ENCODE measurements at places on chromosomes 11 and 22.

DNA sequence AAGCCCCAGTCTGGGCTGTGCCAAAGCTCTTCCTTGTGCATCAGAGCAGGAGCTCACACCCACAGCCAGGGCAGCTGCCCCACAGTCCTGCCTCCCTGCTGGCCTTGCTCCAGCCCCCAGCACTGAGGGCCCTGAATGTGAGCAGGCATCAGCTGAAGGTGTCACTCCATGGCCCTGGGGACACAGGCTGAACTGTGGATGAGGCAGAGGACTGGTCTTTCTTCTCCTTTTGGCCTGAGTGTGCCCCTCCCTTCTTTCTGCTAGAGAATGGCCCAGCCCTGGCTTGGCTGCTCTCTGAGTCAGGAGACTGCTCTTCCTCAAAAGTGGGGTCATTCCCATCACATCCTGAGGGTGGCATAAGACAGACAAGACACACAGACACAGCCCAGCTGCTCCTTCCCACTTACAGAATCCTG is 16.2 kb downstream of the OTOG start:
- no peak for DNase-seq

DNA sequence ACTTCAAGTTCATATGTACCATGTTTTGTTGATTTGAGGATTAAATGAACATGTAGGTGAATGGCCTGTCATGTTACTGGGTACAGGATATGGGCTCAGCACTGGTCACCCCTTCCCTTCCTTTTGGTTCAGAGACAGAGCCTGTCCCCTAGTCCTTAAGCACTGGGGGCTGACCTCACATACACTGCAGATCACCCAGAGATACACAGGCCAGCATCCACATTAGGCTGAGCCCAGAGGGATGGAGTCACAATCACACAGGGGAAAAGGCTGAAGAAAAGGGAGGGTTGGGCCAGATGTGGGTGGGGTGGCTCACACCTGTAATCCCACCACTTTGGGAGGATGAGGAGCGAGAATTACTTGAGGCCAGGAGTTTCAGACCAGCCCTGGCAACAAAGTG is 62.3 kb downstream of the IGLL5 start:
- DNase-seq, result no peak

GRCh38 chr22:49270595-49271368 is 556.9 kb downstream of the BRD1 start:
- DNase-seq, result no peak

DNA sequence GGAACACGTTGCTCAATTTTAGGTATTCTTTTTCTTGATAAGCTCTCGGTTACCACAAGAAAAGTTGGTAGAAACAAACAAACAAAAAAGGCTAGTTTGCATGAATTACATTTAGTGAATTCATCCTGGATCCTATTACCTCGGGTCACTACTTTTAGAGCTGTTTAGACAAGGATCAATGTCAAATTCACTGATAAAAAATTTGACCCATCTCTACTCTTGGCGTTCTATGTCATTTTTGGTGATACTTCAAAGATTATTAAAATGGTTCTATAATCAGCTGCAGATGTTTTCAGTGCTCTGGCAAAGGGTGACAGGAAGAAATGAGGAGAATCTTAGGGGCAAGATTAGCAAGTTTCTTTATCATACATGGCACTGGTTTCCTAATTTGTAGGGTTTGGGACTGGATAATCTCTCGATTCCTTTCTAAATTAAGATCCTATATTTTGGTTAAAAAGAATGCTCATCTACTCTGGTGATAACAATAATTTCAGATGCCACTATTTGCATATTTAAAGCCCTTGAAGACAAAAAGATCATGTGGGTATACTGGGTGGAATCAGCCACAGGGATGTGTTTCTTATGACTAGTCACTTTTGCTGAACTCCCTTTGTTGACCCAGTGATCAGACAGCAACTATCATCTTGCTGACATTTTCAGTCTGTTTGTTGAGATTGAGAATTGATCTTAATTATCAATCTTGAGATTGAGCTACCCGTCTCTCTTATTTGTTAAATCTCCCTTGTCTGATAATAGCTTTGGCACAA is 442.9 kb downstream of the AASDHPPT start:
- DNase-seq, result no peak

- no peak for DNase-seq
Measured at GRCh38 chr11:40037005-40037404, 1422.4 kb downstream of the LRRC4C start.

DNA sequence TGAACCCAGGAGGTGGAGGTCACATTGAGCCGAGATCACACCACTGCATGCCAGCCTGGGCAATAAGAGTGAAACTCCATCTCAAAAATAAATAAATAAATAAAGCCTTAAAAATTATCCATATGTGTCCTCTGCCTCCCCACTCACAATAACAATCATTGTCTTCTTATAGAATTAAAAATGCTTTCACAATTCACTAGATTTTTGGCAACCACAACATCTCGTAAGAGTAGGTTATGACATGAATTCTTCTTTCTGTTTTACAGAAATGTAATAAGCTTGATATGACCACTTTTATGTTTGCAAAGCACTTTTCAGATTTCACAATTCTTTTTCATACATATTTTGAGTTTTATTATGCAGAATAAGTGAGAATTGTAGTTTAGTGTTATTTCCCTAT is 54.5 kb upstream of the HSPA8 start:
- DNase-seq, result no peak

GRCh38 chr22:22558071-22558971 is 744 bp downstream of the PRAME start:
- DNase-seq, result no peak

DNA sequence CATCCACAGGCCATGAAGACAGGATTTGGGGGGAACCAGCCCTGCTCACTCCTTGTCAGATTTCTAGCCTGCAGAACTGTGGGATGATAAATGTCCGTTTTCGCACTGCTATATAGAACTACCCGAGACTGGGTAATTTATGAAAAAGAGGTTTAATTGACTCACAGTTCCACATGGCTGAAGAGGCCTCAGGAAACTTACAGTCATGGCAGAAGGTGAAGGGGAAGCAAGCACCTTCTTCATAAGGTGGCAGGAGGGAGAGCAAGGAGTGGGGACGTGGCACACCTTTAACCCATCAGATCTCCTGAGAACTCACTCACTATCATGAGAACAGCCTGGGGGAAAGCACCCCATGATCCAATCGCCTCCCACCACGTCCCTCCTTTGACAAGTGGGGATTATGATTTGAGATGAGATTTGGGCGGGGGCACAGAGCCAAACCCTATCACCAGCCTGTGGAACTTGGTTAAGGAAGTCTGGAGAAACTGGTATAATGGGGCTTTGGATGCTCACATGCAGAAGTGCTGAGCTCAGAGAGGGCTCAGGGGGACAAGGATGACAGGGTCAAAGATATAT is 50.7 kb downstream of the MYEOV start:
- DNase-seq, result no peak

- no peak for DNase-seq
Measured at GRCh38 chr11:129321076-129321475, 54.6 kb upstream of the BARX2 start.

GRCh38 chr11:14258221-14258935 is 100.6 kb downstream of the RRAS2 start:
- no peak for DNase-seq

- DNase-seq, result peak; percentile 54
Measured at GRCh38 chr11:11979488-11980117, 28.8 kb downstream of the DKK3 start.

DNA sequence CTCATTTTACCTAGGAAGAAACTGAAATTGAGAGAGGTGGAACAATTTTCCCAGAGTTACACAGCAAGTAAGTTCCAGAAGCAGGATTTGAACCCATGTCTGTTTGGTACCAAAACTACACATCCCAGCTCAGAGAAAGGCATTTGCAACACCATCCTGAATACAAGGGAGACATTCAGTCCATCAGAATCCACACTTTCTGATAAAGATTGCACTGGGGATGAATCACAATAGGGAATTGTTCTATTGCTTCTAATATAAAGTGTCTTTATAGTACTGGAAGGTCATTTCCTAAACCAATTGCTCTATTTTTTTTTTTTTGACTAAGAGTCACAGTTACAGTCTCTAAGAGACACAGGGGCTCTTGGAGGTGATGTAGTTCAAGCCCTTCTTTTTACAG is 208.1 kb upstream of the CADM1 start:
- no peak for DNase-seq

- no peak for DNase-seq
Measured at GRCh38 chr11:115503886-115504275, 334 bp downstream of the CADM1 start.

DNA sequence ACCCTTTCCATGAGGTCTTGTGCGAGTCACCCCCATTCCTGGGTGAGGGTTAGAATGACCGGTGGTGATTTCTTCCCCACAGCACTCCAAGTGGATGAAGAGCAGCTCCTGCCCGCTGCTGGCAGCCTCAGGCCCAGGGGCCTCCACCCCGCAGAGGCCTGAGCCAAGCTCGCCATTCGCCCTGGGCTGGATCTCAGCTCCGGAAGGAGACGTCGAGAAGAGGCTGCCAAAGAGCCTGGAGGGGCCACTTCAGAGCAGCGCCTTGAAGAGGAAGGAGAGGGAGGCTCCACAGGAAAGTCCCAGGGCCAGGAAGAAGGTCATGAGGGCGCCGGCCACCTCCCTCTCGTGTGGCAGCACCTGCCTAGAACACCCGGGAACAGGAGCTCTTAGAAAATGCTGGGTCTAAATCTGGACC is 8.4 kb downstream of the SLC29A2 start:
- no peak for DNase-seq

DNA sequence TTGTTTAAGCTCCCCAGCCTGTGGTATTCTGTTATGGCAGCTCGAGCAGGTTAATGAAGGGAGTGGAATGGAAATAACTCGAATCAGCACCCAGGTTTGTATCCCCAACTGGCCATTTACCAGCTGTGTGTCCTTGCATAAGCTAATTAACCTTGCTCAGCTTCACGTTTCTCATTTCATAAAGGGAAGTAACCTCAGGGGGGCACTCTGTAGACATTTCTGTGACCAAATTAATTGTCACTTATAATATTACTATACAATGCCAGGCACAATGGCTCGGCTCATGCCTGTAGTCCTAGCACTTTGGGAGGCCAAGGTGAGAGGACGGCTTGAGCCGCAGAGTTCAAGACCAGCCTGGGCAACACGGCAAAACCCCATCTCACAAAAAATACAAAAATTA is 13.8 kb downstream of the ADA2 start:
- DNase-seq, result no peak

DNA sequence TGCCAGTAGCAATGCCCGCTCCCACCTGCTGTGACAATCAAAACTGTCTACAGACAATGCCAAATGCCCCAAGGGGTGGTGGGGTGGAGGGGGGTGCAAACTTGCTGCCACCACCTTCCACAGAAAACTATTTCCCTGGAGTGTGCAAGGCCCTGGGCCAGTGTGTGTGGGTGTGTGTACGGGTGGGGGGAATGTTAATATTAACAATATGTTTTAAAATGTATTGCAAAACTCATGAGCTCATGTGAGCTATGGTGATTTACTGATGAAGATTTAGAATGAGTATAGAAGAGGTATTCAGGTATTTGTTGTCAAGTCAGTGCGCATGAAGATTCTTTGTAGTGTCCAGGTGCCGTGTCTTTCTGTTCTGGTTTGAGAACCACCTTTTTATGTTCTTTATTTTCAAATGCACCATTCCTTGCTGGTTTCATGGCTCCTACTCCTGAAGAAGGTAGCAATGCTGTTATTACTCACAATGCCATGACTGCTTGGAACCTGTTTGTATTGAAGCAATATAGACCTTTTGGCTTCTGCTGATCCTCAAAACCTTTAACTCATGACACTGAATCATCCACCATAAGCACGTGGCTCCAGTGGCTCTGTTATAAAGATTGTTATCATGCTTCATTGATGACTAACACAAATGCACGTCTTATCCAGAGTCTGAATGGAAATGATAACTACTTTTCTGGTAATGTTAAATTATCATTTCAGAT is 29.9 kb upstream of the AQP11 start:
- no peak for DNase-seq

DNA sequence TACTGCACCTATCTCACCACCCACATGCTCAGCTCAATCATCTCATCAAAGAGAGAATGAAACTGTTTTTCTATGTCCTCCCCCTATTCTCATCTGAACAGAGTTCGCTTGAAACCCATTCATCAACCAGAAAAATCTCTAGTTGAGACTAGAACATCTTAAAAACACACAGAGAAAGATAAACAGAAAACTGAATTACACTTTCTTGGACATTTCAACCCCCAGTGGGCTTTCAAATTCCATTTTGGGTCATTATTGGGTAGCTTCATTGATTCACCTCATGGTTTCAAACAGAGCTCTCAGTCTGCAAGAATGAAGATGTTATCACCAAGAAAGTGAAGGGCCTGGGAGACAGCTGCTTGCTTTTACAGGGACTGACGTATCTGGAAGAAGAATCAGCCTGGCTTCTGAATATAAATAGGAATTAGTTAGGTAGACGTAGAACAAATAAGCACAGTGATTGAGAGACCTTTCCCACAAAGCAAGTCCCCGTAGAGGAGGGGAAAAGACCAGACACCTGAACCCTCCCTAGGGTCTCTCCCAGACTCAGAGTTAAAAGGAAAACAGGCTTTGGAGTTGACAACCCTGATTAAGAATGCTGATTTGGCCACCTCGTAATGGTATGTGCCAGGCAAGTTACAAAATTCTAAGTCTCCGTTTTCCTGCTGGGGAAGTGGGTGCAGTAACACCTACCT is 155.7 kb downstream of the BBOX1 start:
- DNase-seq, result no peak

DNA sequence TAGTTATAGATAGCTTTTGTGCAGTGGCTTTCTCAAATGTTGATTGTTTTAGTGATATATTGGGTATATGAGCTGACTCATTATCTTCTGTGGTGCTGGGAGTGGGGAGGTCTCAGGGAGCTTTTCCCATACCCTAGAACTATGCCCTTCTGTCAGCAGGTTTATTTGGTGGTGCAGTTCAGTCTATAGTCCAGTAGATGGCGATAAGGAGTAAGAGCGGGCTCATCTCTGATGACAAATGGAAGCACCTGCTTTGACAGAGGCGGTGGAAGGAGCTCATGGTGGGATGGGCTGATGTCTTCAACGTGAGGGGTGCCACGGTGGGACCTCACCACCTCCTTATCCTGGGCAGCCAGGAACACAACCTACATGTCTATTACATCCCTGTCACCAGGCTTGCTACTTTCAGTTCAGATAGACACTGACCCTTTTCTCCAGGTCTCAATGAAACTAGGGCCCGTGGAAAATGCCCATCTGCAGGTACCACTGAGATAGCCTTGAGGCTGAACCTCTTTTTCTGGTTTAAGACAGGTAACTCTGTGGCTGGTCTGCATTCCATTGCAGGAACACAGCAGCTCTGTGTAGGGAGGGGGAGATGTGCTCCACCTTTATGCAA is 13.0 kb upstream of the OR6A2 start:
- DNase-seq, result no peak

- no peak for DNase-seq
Measured at GRCh38 chr11:88421530-88421929, 84.0 kb upstream of the CTSC start.

All from left ventricle myocardium inferior (tissue), 1 donor.